ENCODE measurements at places on chromosomes 4 and X.

DNA sequence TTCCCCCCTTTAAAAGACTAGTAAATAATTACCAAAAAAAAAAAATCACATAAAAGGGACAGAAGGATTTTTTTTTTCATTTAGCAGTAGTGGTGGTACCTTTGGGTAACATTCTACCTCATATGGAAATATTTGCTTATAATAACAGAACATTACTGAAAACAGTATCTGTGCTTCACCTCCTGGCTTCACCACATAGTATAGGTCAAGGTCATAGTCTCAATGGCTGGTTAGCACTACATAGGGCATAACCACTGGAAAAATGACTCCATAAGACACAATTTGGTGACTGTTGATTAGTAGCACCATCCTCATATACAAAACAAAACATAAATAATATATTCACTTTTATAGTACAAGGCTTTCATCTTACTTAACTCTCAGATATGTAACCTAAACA is 34.7 kb downstream of the MANBA start:
- DNase-seq, result no peak

GRCh38 chr4:32429151-32429550 is 1709.0 kb downstream of the PCDH7 start:
- no peak for DNase-seq

- no peak for DNase-seq
These were observed 11.4 kb upstream of the S100G start for GRCh38 chrX:16638533-16638932.

DNA sequence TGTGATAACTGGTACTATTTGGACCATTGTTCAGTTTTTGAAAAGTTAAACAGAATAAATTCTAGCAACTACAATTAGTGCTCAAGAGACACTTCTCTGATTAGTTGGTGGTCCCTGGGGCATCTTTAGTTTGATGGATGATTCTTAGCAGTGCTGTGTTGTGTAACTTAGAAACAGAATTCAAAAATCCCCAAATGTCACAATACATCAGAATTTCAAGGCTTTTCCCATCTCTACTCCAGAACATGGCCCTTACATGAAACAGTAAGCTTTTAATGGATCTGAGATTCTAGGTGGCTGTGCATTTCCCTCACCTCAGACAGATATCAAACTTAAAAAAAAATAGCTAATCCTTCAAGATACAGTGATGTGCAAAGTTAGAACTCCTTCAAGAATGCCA is 104.4 kb upstream of the CXCL13 start:
- no peak for DNase-seq

GRCh38 chr4:161003418-161004057 is 1160.3 kb downstream of the FSTL5 start:
- no peak for DNase-seq

- no peak for DNase-seq
These were observed 16.2 kb downstream of the BOD1L1 start for GRCh38 chr4:13611283-13611842.

- peak; percentile 2 for DNase-seq
These were observed 58.4 kb downstream of the AMELX start for GRCh38 chrX:11351375-11352295.

- DNase-seq, result no peak
These were observed 356.7 kb downstream of the GALNTL6 start for GRCh38 chr4:172169871-172170270.

GRCh38 chr4:76722838-76723237 is 175.1 kb downstream of the SOWAHB start:
- no peak for DNase-seq

GRCh38 chrX:40327085-40327484 is 229.3 kb upstream of the BCOR start:
- DNase-seq, result no peak

- DNase-seq, result no peak
These were observed 28.3 kb downstream of the MMRN1 start for GRCh38 chr4:89922848-89923416.

GRCh38 chr4:152107736-152108500 is 347.1 kb upstream of the GATB start:
- DNase-seq, result no peak

DNA sequence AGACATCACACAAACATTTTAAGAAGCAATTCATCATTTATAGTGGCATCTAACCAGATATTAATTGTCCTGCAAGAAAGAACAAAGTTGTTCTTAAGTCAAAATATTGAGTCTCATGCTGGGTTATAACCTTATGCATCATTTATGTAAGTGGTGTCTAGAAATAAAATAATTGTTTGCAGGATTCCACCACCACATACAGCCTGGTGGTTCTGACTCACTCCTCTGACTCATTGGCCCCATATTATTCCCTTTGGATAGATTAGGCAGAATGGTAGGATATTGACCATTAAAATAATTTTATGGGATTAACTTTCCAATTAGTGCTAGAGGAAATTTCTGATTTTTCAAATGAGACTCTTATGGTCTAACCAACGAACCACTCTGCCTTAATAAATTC is 384.5 kb downstream of the GRXCR1 start:
- no peak for DNase-seq

DNA sequence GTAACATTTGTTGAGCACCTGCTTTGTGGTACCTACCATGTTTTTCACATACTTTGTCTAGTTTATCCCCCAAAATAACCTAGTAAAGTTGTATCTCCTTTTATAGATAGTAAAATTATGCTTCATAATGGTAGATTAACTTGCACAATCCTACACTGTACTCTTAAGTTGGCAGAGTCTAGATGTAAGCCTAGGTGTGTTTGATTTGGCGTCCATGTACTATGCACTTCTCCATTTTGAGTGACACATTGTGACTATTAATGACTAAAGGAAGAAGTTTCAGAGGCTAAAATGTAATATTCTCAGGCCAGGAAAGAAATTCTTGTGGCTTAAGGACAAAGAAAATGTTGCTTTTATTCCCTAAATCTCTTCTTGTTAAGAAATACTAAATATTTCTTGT is 15.4 kb downstream of the PLK4 start:
- DNase-seq, result no peak

DNA sequence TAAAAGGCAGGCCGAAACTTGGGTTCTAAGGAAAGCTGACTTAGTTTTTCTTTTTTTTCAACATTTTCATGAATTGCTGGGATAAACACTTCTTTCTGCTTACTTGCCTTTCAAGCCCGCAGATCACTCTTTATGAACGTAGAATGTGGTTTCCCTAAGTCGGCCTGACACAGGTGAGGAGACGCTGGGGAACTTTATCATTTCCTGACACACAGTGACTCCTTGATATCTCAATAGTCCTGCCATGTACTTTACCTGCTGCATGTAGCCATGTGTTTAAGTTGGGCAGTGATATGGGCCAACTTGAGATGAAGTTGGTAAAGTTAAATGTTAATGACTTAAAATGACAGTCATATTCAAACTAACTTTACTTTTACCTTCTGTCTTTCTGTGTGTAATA is 26.6 kb upstream of the SNCA start:
- DNase-seq, result no peak

- no peak for DNase-seq
These were observed 354.3 kb downstream of the GPAT3 start for GRCh38 chr4:83890231-83890630.

- peak; percentile 82 for DNase-seq
These were observed 353 bp downstream of the NSD2 start for GRCh38 chr4:1871471-1872021.

GRCh38 chr4:105153749-105154148 is 7.1 kb downstream of the TET2 start:
- DNase-seq, result no peak

DNA sequence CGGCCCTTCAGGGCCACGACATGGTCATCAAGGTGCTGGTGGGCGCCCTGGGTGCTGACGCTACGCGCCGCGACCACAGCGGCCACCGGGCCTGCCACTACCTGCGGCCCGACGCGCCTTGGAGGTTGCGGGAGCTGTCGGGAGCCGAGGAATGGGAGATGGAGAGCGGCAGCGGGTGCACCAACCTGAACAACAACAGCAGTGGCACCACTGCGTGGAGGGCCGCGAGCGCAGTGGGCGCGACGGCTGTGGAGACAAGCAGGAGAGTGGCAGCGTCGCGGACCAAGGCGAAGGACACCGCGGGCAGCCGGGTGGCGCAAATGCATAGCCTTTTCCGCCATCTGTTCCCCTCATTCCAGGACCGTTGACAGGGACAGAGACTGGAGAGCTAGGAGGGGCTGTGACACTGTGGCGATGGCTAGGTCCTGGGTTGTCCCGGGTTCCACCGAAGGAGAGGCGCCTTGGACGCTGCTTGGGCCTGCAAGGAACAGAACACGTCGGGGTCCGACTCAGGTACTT is 919 bp downstream of the SOWAHD start:
- peak; percentile 26 for DNase-seq

- DNase-seq, result no peak
These were observed 8.7 kb upstream of the SLAIN2 start for GRCh38 chr4:48332661-48333060.

- DNase-seq, result peak; percentile 44
These were observed at the start of gene PLXNA3 for GRCh38 chrX:154458116-154458953. Gene PLXNA3 (plus strand): TSS chrX:154458281. CDS start chrX:154460184, 1,903 bp downstream.

- no peak for DNase-seq
These were observed 26.8 kb downstream of the SH3KBP1 start for GRCh38 chrX:19860571-19860970.

DNA sequence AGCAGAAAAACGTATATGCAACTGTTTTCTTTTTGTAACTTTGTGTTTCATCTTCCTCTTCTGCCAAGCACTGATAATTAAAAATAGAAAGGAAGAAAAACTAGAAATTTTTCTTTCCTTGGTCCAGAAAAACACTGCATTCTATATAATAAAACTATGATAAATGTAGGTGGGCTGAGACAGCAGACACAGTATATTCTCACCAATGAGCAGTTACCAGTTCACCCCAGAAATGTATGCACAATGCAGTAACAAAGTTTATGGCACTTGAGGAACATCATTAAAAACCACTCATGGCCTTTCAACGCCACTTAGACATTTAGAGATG is 79.4 kb downstream of the FAT1 start:
- no peak for DNase-seq

DNA sequence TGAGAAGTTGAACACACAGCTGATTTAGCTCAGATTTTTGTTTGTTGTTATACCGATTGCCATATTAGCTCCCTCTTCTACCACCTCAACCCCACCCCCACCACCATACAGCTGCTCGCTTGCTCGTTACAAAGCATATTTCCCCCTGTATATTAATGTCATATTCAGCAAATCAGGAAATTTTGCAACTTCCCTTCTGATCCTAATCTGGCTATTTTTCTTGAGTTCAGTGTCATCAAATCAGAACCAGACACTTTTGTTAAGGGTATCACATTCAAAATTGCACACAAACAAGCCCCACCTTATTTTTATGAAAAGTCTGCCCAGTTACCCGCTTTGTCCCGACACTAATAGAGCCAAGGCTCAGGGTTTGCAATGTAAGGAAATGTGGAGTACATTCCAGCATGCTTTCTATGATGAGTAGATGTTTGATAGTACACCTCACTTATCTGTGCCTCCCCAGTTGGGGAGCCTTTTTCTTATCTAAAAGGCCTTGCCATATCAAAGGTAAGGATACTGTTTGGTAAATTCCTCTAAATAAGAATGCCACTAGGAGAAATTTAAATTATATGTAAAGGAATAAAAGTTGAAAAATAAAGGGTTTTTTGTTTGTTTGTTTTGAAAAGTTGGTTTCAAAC is 212.2 kb downstream of the CBR4 start:
- no peak for DNase-seq

GRCh38 chr4:8820178-8821102 is 51.2 kb downstream of the HMX1 start:
- DNase-seq, result no peak

- peak; percentile 23 for DNase-seq
These were observed 56.8 kb downstream of the RBPJ start for GRCh38 chr4:26377328-26378311.

DNA sequence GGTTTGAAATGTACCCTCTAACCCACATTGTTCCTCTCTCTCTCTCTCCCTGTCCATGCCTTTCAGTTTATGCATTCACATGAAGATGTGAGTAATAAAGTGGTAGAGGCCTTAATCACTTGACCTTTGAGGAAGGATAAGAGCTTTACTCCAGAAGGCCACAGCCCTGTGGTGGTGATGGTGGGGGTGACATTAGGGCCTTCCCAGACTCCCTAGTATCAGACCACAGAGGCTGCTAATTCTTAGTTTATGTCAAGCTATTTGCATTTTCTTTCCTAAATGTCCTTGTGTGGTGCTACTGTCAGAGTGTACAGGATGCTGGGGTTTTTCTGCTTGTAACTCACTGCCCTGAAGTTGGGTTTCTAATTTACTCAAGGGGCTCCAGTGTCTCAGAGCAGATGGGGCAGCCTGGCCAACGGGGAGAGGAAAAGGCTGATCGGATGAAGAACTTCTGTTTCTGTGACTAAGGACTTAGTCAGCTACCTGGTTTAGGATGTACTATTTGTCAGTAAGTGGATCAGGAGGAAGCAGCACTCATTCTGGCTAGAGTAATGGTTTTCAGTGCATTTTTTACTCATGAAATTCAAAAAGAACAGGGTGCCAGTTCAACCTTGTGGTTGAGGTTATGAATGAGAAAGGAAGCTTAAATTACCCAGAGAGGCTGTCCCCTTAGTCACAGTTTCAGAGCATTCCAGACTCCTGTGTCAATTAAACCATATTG is 509.6 kb upstream of the DIPK2B start:
- no peak for DNase-seq

DNA sequence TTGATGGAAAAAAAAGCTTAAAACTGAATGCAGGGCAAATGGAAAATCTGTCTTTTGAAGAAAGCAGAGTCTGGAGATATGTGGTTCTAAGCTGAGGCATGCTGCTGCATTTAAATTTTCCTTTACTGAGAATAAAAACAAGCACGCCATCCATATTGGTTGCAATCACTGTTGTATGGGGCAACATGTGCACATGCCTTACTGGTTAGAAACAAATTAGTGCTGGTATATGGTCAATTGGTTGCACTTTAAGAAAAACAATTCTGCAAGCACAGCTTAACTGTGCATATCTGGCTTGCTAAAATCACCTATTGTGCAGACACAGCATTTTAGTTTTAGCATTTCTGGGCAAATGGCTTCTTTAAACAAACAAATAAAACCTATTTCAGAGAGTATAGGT is 239.1 kb downstream of the NDST4 start:
- peak; percentile 51 for DNase-seq

DNA sequence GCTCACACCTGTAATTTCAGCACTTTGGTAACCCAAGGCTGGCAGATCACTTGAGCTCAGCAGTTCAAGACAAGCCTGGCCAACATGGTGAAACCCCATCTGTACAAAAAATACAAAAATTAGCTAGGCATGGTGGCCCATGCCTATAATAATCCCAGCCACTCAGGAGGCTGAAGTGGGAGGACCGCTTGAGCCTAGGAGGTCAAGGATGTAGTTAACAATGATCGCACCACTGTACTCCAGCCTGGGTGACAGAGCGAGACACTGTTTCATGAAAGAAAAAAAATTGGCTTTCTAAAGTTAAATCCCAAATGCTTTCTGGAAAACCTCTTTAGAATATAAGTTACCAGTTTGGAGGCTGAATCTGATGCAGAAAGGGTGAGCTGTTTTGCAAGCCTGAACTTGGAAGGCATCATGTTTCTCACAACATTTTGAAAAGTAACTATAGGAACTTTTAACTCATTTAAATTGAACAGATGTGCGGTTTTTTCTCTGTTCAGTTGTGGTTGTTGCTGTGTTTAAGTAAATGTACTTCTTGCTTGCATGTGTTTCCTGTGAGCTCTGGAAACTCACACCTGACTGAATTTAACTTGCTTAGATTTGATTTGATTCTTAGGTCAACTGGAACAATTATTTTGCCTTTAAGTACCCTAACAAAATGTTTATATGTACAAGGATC is 39.8 kb upstream of the TMEM131L start:
- DNase-seq, result no peak
